ENCODE measurements at places on chromosomes 3 and 15.

- peak; percentile 51 for DNase-seq
These were observed 76.5 kb upstream of the SPRED1 start for GRCh38 chr15:38176155-38176554.

GRCh38 chr3:25090698-25091453 is 337.2 kb upstream of the RARB start:
- DNase-seq, result no peak

- DNase-seq, result no peak
These were observed 29.9 kb downstream of the LINGO1 start for GRCh38 chr15:77602800-77603199.

- DNase-seq, result no peak
These were observed 418.2 kb downstream of the CNTN4 start for GRCh38 chr3:2516762-2517441.

DNA sequence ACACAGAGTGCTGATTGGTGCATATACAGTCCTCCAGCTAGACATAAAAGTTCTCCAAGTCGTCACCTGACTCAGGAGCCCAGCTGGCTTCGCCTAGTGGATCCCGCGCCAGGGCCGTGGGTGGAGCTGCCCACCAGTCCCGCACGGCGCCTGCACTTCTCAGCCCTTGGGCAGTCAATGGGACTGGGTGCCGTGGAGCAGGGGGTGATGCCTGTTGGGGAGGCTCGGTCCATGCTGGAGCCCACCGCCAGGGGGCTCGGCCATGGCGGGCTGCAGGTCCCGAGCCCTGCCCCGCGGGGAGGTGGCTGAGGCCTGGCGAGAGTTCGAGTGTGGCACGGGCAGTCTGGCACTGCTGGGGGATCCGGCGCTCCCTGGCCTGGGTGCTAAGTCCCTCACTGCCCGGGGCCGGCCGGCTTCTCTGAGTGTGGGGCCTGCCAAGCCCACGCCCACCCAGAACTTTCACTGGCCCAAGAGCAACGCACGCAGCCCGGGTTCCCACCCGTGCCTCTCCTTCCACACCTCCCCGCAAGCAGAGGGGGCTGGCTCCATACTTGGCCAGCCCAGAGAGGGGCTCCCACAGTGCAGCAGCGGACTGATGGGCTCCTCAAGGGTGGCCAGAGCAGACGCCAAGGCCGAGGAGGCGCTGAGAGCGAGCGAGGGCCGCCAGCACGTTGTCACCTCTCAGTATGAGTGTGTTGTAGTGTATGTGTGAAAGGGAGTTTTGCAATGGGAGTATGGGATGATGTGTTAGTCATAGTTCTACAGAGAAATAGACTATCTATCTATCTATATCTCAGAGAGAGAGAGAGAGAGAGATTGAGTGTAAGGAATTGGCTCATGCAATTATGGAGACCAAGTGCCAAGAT is 69.0 kb downstream of the UBE2E2 start:
- DNase-seq, result no peak

DNA sequence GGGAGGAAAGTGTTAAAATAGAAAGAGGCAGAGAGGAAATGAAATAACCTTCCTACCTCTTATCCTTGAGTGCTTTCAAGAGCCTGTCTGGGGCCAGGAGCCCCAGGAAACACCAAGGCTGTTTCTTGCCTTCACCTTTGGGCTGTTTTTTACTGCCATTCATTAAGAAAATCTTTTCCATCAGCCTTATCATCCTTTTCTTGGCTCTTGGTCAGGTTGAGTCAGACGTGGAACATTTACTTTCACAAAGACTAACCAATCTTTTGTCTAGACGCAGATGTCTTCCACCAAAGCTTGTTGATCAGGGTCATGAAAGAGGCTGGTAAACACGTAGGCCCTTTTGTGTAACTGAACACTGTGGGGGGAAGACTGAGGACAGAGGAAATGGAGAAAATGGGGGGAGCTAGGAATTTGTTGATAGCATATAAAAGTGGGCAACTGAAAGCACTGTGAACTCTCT is 151.0 kb upstream of the THBS1 start:
- DNase-seq, result no peak

- no peak for DNase-seq
These were observed 365.5 kb downstream of the GBE1 start for GRCh38 chr3:81395739-81396513.

DNA sequence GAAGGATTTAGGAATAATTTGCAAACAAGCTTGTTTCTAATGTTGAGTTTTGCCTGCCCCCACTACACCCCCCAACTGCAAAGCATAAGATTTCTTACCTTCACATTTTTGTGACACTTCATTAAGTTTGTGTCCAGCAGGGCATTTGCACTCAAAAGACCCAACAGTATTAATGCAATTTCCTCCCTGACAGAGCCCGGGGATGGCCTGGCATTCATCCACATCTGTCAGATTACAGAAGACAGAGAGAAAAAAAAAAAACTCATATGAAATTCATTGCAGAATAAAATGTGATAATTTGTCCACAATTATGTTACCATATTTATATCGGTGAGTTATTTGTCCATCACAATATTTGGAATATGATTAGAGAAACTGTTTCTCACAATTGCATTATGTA is 111.5 kb downstream of the FBN1 start:
- no peak for DNase-seq

- DNase-seq, result no peak
These were observed 150.9 kb downstream of the FBN1 start for GRCh38 chr15:48494631-48495030.

- no peak for DNase-seq
These were observed 224.8 kb upstream of the PPP2R3A start for GRCh38 chr3:135740751-135741150.

GRCh38 chr3:88005066-88005465 is 53.7 kb downstream of the CGGBP1 start:
- DNase-seq, result peak; percentile 14
